ENCODE measurements at places on chromosomes 6 and 20.

GRCh38 chr6:129153257-129153656, 270.3 kb downstream of the LAMA2 start:
- DNase-seq, result no peak

DNA sequence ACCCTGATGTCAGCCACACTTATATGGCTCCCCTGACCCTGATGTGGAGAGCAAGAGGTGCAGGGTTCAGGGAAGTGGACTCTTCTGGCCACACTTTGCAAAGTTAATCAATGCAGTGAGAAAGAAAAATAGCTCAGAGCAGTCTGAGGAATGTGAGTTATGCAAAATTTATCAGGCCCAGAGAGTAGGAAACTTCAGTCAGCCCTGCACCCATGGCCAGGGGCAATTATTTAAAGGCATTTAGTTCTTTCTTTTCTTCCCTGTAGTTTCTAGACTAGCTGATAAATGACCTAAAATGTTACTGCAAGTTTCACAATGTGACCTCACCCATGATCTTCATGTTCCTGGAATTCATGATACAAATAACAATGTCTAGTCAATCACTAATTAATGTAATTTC, 143.7 kb upstream of the GGTLC1 start:
- peak; percentile 17 for DNase-seq

- DNase-seq, result no peak
These were observed at the start of gene LIME1 for GRCh38 chr20:63735859-63736718. Gene LIME1, plus strand, starts transcription at chr20:63736664. Its CDS starts 886 bp downstream, at chr20:63737550.

DNA sequence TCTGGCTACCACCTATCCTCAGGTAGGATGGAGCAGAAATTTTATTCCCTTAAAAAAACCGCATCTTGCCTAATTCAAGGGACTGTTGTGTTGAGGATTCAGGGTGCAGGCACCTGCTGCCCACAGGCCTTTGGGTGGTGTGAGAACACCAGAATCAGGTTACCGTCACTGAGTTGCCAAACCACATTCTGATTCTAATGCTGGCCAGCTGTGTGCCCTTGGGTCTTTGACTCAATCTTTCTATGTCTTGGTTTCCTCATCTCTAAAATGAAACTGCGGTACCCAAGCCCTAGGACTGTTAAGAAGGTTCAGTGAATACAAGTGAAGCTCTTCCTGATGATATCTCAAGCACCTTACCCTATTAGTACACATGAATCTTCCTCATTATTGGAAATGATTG, 827.3 kb downstream of the DHX35 start:
- DNase-seq, result no peak

DNA sequence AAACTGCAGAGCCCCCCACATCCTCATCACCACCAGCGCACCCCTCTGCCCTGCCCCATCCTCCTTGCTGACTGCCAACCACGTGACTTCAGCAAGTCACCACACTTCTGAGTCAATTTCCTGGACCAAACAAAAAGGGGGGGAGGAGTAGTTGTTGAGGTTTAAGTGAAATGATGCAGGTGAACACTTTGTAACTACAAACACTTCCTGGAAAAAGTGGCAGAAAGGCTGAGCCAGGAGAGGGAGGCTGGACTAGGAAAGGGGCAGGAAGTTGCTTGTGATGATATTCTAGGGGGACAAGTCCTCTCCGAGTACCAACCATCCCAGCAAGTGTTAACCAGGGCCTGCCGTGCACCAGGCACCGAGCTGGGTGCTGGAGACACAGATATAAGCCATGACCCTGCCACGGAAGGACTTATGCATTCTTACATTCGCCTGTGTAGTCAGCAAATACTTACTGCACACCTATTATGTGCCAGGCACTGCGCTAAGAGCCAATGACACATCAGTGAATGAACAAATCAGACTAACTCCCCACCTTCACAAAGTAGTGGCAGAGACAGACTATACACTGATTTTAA, 67.3 kb downstream of the PREX1 start:
- no peak for DNase-seq

GRCh38 chr6:128209771-128210170, 308.9 kb upstream of the THEMIS start:
- no peak for DNase-seq
